ENCODE measurements at places on chromosomes 13 and 19. TPM values are rescaled to one million over a fixed set of nuclear protein-coding genes. Genes with fewer than 3 reads are reported as not detected.

Gene CEACAM19
- 12.6 TPM for total RNA-seq

Gene DACH1
- not detected for total RNA-seq

Gene IGSF23
- 0.19 TPM for total RNA-seq

Gene PEAK3
- total RNA-seq, result 0.32 TPM

Gene ZNF480
- 17.7 TPM for total RNA-seq
